LoVo (cell line): ENCODE measurements at places on chromosomes 7 and 10.

DNA sequence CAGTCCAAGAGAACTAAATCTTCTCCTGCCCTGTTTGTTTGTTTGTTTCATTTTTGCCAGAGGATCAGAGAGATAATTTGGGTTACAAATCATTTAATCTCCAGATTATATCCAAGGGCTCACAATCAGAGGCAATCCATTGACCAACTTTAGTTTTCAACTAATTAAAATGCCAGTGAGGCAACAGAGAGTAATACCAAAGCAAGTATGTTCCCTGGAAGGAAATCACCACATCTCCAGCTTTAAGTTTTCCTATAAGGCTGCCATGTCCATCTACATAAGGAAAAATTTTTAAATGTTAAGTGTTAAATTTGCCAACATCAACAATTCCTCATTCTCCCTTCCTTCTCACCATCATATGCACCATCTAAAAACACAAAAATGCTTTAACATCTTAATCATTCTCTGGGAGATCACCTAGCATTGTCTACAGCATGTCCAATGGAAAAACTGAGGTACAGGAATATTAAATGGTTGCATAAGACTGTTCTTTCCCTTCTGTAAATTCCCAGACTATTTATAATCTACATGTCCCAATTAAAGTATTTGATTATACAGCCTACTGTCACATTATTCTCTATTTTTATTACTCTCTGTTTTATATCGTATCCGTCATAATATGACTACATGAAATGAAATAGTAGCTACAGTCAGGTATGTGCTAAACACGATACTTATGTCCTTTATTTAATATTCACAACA lies 14.1 kb downstream of the USP54 start:
- no peak for DNase-seq

- DNase-seq, result no peak
Observed at GRCh38 chr10:124000792-124001201, 92.6 kb downstream of the CHST15 start.

GRCh38 chr10:79244068-79244442 lies 103.2 kb upstream of the PPIF start:
- no peak for DNase-seq

DNA sequence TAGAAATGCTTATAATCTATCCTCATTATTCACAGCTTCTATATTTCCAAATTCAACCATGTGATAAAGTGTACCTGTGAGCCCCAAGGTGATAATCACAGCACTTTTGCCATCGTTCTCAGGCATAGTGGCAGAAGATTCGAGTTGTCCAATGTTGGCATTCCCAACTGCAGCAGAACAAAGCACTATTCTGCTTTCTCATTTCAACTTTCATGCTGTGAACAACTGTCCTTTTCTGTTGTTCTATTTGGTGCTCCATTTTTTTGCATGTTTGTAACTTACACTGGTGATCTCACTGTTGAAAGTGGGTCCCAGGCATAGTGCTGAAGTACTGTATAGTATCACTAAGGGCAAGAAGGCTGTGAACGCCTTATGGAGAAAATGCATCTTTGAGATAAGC lies 438.2 kb downstream of the PAXIP1 start:
- DNase-seq, result no peak

- no peak for DNase-seq
Observed at GRCh38 chr7:40720416-40720815, 585.6 kb downstream of the SUGCT start.

DNA sequence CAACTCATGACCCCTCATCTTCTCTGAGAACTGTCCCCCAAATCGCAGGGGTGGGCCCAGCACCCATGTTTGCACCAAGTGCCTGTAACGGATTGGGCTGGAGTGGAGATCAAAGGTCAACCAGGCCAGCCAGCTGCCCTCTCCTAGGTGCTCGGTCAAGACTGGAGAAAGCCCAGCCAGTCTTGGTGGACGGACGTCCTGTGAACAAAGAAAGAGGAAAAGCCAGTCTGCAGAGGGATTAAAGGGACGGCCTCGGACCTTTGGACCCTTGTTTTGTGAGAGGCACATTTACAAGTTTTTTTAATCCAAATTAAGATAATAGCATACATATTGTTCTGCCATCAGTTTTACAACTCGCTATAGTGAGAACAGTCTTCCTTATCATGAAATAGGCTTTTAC lies 31.7 kb upstream of the GALNTL5 start:
- DNase-seq, result peak; percentile 64

GRCh38 chr7:128150223-128150865 lies 90.7 kb upstream of the LEP start:
- no peak for DNase-seq

DNA sequence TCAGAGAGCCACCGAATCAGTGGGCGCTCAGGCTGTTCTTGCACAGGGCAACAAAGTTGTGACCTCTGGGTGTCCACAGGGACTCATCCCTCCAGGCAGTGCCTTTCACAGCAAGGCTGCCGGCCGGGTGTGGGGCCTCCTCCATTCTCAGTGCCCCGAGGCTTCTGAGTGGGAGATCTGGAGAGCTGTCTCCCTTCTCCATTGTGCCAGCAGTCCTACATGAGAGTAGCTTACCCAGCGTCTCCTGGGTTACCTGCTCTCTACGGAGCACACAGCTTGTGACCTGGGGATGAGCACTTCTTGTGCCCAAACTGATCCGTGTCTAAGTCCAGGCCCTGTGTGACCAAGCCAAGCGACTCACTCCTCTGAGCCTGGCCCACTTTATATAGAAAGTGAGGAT lies 240.9 kb upstream of the GRB10 start:
- DNase-seq, result no peak

DNA sequence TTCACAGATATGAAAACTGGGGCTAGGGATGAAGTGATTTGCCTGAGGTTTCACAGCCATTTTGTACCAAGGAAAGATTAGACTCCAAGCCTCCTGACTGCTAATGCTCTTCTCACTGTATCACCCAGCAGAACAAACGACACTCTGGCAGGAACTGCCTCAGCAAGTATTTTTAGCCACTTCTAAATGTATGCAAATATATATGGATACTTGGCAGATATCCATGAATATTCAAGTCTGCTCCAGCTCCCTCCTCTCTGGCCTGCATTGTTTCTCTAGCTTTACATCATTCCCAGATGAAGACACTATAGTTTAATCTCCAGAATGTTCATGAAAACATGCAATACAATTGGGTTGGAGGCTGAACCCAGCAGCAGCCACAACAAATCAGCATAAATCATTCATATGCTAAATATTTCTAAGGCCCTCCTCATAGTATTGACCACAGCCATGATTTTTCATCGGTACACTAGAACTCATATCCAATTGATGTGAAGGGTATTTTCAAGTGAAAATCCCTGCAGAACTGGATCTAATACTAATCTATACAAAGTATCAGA lies 65.5 kb downstream of the HPSE2 start:
- DNase-seq, result no peak

DNA sequence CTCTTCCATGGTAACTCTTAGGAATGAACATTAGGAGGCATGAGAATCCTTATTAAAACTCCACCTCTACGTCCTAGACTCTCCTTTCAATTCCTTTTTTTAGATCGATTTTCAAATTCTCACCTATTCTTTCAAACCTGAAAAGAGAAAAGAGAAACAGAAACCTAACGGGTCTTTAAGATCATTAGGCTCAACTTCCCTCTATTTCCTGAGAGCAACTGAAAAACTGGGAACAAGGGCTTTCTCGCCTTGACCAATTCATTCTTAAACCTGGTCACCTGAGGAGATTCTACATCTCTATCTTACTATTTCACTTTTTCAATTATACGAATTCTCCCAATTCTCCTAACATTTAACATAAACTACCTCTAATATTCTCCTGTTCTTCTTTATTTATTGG lies 2.8 kb downstream of the TFEC start:
- no peak for DNase-seq

GRCh38 chr7:129969881-129970446 lies 17.2 kb upstream of the UBE2H start:
- DNase-seq, result peak; percentile 91
